ENCODE measurements at places on chromosomes 3 and 15.

- no peak for DNase-seq
Observed at GRCh38 chr3:122006267-122006666, 15.8 kb downstream of the ILDR1 start.

- DNase-seq: no peak
Observed at GRCh38 chr3:104578558-104578957, 788.2 kb upstream of the ALCAM start.

- no peak for DNase-seq
Observed at GRCh38 chr15:77064539-77065308, 6.2 kb downstream of the TSPAN3 start.

- no peak for DNase-seq
Observed at GRCh38 chr3:43048470-43048869, 57.4 kb downstream of the POMGNT2 start.

- no peak for DNase-seq
Observed at GRCh38 chr3:70085613-70086012, 86.1 kb downstream of the SAMMSON start.

- DNase-seq: no peak
Observed at GRCh38 chr3:125367403-125368230, 7.5 kb downstream of the ZNF148 start.

- no peak for DNase-seq
Observed at GRCh38 chr3:194224471-194225417, 88.8 kb downstream of the HES1 start.

- DNase-seq: no peak
Observed at GRCh38 chr3:153330901-153331300, 168.9 kb downstream of the RAP2B start.

DNA sequence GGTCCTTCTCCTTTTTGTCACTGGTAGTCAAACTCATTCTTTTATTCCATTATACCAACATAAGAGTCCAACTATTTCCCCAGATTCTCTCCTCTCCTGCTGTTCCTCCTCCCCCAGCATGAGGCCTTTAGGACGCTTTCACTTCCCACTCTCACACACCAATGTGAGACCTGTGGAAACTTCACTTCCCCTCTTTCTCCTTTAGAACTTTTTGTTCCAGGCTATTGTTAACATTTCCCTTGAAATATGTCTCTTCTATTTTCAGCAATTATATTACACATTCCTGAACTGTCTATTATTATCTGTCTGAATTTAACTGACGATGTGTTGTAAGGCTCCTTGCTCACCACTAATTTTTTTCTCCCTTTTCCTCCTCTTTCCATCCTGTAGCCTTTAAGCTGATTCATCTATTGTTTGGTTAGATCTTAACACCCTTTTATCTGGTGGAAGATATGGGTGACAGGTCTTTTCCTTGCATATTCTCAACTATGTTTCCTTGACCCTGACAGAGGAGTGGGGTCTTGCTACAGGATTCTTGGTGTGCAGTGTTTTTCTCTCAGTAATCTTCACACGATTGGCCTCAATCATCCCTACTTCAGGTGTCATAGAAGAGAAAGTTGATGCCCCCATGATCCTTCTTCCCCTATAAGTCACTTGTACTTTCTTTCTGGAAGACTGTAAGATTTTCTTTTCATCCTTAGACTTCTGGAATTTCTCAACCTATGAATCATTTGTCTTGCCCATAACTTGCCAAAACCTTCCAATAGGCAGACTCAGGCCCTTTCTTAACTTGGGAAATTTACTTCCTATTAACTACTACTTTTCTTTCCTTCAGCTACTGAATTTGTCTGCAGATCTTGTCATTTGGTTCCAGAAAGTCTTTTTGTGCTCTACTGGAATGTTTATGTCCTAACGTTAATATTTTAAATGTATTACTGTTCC, 5.9 kb downstream of the CYP19A1 start:
- DNase-seq: no peak

GRCh38 chr15:78790027-78790426, 21.2 kb downstream of the ADAMTS7 start:
- DNase-seq: no peak

DNA sequence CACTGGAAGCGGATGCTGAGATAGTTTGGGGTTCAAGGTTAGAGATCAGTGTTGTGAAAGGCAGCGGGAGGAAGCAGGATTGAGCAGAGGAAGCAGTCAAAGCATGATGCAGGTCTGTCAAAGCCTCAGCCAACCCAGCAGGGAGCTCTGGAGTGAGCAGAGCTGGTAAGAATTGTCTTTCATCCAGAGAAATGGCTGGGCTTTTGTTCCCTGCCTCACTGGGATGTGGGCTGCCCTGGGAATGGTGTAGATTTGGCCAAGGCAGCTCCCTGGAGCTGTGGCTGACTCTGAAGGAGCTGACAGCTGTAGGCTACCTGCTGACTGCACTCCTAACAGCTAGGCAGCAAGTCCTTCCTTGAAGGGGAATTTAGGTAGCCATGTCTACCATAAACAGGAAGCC, 61.9 kb upstream of the STXBP5L start:
- DNase-seq: no peak

GRCh38 chr15:63071288-63071909, 28.9 kb downstream of the TPM1 start:
- no peak for DNase-seq

DNA sequence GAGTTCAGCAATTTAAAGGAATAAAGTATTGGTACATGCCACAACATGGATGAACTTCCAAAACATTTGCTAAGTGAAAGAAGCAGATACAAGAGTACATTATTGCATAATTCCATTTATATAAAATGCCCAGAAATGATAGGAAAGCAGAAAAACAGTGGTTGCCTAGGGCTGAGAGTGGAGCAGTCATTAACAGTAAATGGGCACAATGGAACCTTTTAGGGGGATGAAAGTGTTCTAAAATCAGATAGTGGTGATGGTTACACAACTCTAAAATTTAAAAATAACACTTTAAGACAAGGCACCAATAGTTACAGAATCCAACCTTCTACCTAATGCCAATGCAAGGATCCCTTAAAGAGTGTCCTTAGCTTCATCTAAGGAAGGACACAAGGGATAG, 34.6 kb downstream of the MSL2 start:
- no peak for DNase-seq

GRCh38 chr3:111820651-111821050, 38.4 kb upstream of the PHLDB2 start:
- DNase-seq: no peak

DNA sequence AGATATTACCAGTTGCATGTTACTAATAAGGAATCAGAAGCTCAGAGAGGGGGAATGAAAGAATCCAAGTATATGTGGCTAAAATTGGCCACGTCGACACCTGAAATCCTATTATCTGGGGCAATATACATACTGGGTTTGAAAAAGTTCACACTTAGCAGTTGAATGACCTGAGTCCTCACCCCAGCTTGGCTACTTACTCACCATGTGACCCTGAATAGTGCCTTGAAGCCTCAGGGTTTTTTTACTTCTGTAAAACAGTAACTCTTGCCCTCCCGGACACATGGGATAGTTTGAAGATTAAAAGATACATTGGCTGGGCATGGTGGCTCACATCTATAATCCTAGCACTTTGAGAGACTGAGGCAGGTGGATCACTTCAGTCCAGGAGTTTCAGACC, 342.2 kb upstream of the TPRG1 start:
- DNase-seq: no peak

GRCh38 chr15:93332168-93332553, 243.2 kb upstream of the RGMA start:
- DNase-seq: no peak

GRCh38 chr3:58077596-58078285, 69.5 kb downstream of the FLNB start:
- no peak for DNase-seq

GRCh38 chr3:331881-332280, 135.3 kb downstream of the CHL1 start:
- DNase-seq: no peak

DNA sequence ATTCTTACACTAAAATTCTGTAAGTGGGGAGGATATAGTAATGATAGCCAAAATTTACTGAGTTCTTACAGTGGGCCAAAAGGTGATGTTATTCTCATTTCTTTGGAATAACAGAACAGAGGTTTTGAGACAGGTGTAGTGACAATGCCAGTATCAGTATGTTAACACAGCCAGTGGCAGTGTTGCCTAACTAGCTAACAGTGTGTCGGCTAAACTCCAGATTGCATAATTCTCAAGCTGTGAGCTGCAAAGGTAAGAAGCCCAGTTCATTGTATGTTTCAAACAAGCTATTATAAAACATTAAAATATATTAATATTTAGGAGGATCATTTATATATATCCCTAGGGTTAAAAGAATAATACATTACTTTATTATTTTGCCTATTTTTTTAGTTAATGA, 920 bp downstream of the SLC15A2 start:
- no peak for DNase-seq

DNA sequence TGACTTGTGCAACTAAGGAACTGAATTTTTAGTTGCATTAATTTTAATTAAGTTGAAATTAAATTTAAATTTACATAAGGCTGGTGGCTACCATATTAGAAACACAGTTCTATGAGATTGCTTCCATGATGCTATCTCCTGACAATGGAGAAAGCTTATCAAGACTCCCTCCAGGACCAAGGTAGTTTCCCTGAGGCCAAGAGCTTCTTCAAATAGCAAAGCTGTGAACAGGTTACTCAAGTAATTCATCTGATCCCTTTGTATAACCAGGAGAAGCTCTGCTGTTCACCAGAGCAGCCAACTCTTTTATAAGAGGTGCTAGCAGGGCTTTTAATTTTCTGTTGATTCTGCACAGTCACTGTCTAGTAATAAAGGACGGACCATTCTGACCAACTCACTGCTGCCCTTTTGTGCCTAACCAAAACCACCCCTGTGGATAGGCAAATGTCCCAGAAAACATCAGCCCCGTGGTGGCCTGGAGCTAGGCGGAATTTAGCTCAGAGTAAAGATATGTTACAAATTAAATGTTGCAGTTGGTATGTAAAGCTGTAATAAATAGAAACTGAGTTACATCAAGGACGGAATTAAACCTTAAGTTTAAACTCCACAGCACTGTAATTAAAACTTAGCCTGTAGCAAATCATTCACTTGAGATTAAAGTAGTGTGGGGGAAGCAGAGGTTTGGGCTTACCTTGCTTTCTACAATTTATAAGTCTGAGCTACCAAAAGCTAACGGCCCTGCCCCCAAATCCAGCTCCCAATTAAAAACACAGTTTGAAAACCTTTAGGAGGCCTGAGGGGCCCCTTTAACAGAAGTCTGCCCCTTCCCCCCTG, 55.6 kb upstream of the LRTM1 start:
- no peak for DNase-seq

DNA sequence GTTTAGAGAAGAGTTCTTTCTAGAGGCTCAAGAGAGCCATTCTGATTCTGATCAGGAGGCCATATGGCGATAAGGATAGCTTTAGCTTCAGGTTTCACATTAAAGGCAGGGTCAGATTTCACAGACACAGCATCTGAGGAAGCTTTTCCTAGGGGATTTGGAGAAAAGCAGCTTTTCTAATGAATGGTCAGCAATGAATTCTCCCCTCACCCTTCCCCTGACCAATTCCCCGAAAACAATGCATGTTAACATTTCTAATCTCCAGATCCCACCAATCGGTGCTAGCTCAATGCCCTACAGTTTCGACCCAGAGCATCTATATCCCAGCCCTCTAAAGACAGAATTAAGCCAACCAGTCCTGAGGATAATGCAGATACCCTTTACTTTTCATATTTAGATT, 9.8 kb downstream of the AGBL1 start:
- DNase-seq: no peak

- no peak for DNase-seq
Observed at GRCh38 chr3:73498764-73499622, 125.7 kb downstream of the PDZRN3 start.

DNA sequence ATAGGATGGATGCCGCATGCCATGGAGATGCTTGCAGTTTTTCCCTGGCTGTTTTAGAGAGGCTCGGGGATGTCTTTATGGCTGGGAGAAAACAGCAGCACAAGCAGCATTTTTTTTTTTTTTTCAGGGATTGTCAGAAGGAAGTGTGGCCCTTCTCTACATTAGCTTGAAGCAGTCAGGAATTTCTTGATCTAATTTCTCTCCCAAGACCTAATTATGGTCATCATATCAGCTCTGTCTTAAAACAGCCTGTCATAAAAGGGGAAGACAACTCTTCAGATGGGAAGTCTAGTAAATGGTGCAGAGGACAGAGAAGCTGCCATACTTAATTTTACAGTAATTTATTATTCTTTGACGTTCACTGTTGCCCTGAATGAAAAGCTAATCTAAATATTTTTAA, 44.5 kb downstream of the EAF1 start:
- no peak for DNase-seq

DNA sequence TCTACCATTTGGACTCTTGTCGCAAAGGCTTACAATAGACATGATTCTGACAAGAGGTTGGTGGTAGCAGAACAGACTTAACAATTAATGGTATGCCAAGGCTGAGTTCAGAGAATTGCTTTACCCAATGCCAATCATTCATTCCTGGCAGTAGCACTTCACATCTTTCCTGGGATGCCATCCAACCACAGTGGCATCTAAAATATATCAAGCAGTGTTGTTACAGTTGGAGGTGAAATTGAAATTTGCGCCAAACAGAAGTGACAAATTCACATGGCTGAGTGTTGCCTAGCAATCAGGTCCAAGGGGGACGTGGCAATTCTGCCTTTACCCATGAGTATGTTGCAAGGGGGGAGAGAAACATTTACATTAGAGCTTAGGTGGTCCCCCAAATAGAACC, 21.0 kb upstream of the DPH6 start:
- DNase-seq: no peak

DNA sequence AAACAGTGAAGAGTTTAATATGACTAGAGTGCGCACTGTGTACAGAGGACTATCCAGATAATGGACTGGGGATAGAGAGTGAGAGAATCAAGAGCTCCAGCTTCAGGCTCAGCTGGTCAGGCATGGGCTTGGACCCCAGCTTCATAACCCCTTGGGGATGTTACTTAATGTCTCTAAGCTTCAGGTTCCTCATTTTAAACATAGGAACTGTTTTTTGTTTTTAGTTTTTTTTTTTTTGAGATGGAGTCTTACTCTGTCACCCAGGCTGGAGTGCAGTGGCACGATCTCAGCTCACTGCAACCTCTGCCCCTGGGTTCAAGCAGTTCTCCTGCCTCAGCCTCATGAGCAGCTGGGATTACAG, 9.9 kb upstream of the BRPF1 start:
- no peak for DNase-seq

DNA sequence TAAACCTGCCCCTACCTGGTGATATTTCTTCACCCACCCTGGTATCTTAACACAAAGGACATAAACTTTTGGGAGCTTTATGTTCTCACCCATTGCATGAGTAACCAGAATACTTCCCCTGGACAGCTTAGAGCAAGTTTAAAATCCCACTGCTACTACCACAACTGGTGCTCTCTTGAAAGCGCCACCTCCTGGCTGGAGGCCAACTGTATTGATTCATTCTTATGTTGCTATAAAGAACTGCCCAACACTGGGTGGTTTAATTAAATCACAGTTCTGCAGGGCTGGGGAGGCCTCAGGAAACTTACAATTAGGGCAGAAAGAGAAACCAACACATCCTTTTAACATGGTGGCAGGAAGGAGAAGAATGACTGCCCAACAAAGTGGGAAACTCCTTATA, 592.4 kb downstream of the EPHA3 start:
- no peak for DNase-seq

Measured in AG04449 (cell line).